ENCODE measurements at places on chromosomes 6 and 20.

DNA sequence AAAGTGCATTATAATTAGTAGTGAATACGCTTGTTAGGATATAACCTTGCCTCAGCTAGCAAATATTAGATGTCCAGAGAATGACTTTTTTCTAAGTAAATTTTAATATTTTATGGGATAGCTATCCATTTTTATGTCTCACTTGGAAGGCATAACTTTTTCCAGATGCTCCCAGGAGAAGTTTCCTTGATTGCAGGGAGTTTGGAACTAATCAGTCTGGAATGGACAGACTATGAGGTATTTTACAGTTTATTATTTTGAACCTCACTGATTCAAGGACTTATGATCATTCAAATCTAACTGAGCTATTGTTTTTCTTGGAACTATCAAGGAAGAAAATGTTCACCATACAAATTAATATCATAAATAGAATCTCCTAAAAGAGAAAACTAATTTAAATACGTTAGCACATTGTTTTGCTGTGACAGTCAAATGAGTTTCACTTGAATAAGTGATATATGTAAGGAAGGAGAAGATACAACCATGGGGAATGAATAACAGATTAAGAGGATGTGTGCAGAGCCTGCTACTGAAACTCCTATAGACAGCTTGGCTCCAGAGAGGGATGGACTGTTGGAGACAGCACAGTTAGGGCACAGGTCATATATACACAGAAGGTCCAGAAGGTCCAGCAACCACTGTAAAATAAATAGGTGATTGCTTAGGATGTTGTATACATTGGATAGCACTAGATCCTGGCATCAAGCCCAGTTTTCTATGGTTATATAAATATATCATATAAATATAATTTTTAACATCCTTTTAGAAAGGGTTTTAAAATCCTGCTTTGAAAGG lies 20.6 kb upstream of the LCA5 start:
- H3K4me1 ChIP-seq, result no peaks in the 10 kb centered on the region
- H3K4me3 ChIP-seq, result no peak overlapping the region
- no peaks in the 10 kb centered on the region for H3K27me3 ChIP-seq
- DNase-seq, result no peak
- no peak overlapping the region for H3K27ac ChIP-seq
- no peaks in the 10 kb centered on the region for H3K36me3 ChIP-seq

DNA sequence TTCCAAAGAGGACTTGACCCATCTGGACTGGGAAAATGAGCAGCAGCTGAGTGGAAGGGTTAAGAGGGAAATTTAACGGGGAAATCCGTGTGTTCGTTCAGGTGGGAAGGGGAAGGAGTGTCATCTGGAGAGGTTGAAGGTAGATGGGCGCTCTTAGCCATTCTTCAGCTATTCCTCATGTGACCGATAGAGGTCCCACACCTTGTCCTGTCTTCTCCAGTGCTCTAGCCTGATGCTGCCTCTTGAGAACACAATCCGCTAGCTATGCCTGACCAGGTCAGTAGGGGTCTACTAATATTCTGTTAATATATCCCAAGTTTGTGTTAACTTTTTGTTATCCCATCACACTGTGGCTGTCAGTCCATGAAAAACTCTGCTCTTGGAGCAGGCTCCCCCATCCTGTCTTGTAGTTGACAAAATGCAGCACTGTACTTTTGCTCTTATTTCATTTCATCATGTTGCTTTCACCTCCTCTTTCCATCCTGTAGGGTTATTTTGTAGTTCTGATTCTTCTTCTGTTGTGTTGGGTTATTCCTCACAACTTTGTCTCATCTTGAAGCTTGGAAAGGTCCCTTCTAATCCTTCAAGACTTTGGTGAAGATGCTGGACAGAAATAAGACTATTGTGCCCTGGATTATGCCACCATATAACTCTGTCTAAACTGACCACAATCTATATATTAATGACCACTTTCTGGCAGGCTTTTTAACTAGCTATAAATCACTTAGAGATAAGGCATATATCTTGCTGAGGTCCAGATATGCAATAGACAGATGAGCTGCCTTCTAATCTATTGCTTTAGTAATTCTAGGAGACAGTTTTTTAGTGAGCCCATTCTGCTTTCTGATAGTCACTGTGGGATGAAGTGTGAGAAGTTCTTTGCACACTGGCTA lies 123.4 kb upstream of the SUPT3H start:
- no peaks in the 10 kb centered on the region for H3K27me3 ChIP-seq
- peaks cover 2% of the 10 kb centered on the region for H3K4me1 ChIP-seq
- no peak overlapping the region for H3K27ac ChIP-seq
- no peak overlapping the region for H3K4me3 ChIP-seq
- no peaks in the 10 kb centered on the region for H3K36me3 ChIP-seq

- H3K27me3 ChIP-seq, result no peaks in the 10 kb centered on the region
- H3K36me3 ChIP-seq, result no peaks in the 10 kb centered on the region
- H3K4me1 ChIP-seq, result no peaks in the 10 kb centered on the region
- H3K27ac ChIP-seq, result no peak overlapping the region
Observed at GRCh38 chr20:62195736-62196135, 12.9 kb downstream of the MTG2 start.

GRCh38 chr20:13765299-13765698 lies 19.4 kb downstream of the ESF1 start:
- H3K27ac ChIP-seq, result no peak overlapping the region
- no peak overlapping the region for H3K4me3 ChIP-seq
- no peaks in the 10 kb centered on the region for H3K4me1 ChIP-seq
- DNase-seq, result no peak
- H3K36me3 ChIP-seq, result peaks cover 34% of the 10 kb centered on the region
- H3K27me3 ChIP-seq, result peaks cover 1% of the 10 kb centered on the region

- H3K4me1 ChIP-seq, result no peaks in the 10 kb centered on the region
- no peaks in the 10 kb centered on the region for H3K36me3 ChIP-seq
- no peaks in the 10 kb centered on the region for H3K27me3 ChIP-seq
- no peak overlapping the region for H3K27ac ChIP-seq
Observed at GRCh38 chr6:80227545-80228105, 121.2 kb downstream of the BCKDHB start.

DNA sequence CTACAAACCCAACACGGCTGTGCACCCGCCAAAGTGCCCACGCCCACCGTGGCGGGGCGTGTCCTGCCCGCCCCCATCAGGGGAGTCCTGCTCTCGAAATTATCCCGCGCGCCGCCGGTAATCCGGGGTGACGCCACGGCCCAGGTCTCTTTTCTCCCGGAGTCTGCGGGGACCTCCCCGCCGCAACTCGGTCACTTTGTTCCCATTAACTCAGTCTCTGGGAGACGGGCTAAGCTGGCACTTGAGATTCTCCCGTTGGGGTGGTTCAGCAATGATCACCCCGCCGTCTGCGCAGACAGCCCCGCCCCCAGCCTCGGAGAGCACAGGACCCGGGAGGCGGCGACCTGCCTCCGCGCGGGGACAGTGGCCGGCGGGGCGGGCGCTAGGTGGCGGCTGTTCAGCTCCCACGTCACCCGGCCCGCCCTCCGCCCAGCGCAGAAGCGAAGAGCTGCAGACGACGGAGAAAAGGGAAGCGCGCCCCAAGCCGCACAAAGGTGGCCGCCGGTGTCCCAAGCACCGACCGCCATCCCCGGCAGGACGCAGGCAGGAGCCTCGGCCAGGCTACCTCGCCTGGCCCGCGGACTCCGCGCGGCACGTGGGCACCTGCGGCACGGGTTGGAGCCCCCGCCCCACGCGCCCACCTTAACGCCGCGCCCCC lies 31.5 kb downstream of the SF3B5 start:
- H3K27ac ChIP-seq, result no peak overlapping the region
- no peaks in the 10 kb centered on the region for H3K36me3 ChIP-seq
- peaks cover 10% of the 10 kb centered on the region for H3K4me1 ChIP-seq
- DNase-seq, result no peak
- peaks cover 26% of the 10 kb centered on the region for H3K27me3 ChIP-seq

- no peaks in the 10 kb centered on the region for H3K27me3 ChIP-seq
- no peak overlapping the region for H3K4me3 ChIP-seq
- no peaks in the 10 kb centered on the region for H3K36me3 ChIP-seq
- no peak for DNase-seq
- peaks cover 6% of the 10 kb centered on the region for H3K4me1 ChIP-seq
Observed at GRCh38 chr20:52923123-52923937, 48.8 kb upstream of the TSHZ2 start.

GRCh38 chr6:114428341-114428740 lies 85.5 kb upstream of the HS3ST5 start:
- DNase-seq, result no peak
- no peaks in the 10 kb centered on the region for H3K27me3 ChIP-seq
- H3K27ac ChIP-seq, result no peak overlapping the region
- H3K4me1 ChIP-seq, result peaks cover 10% of the 10 kb centered on the region
- peaks cover 7% of the 10 kb centered on the region for H3K36me3 ChIP-seq

DNA sequence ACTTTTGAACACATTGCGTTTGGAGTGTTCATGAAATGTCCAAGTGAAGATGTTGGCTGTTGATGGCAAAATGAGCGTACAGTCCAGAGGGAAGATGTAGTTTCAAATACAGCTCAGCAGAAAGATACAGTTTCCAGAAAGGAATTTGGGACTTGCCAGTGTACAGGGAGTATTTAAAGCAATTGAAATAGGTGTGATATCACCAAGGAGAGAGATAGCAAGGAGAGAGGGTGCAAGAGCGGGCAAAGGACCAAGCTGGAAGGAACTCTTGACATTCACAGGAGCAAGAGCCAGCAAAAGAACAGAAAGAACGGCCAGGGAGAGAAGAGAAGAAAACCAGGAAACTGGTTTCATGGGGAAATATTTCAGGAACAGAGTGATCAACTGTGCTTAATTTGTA lies 47.8 kb downstream of the CARMIL1 start:
- no peaks in the 10 kb centered on the region for H3K36me3 ChIP-seq
- no peak for DNase-seq
- no peak overlapping the region for H3K27ac ChIP-seq
- peaks cover 3% of the 10 kb centered on the region for H3K4me1 ChIP-seq

DNA sequence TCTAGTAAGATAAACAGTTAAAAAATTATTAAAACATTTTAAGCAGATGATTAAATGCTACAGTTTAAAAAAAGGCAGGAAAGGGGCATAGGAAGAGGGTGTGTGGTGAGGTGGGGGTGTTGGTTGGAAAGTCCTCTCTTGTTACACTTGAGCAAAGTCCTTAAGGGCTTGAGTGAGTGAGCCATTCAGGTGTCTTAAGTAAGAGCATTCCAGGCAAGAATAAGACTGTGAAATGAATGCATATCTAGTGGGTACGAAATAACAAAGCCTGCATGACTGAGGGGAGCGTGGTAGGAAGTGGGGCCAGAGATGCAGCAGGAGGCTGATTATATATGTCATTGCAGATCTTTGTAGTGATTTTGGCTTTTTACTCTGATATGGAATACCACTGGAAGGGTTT lies 5.1 kb downstream of the CDKAL1 start:
- no peak overlapping the region for H3K4me3 ChIP-seq
- H3K27me3 ChIP-seq, result no peaks in the 10 kb centered on the region
- 0 out of 2 replicates have a peak, but pooled peaks cover 3% of the 10 kb centered on the region for H3K36me3 ChIP-seq
- no peaks in the 10 kb centered on the region for H3K4me1 ChIP-seq

DNA sequence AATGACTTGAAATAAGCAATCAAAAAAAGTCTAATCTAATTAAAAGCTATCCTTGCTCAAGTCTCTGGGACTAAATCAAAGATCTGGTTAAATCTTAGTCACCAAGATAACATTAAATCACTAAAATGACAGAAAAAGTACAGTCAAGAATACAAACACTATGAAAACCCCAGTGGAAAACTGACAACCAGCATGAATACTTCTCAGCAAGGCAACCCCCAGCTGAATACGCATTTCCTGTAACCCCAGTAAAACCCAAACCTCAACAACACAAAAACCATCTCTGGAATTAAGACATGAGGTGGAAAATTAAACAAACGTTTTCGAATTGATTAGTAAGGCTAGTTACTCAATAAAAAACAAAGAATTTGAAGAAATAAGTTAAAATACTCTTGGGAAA lies 23.7 kb upstream of the ZC3H12D start:
- no peak for DNase-seq
- no peak overlapping the region for H3K4me3 ChIP-seq
- no peaks in the 10 kb centered on the region for H3K36me3 ChIP-seq
- no peaks in the 10 kb centered on the region for H3K4me1 ChIP-seq
- no peaks in the 10 kb centered on the region for H3K27me3 ChIP-seq

DNA sequence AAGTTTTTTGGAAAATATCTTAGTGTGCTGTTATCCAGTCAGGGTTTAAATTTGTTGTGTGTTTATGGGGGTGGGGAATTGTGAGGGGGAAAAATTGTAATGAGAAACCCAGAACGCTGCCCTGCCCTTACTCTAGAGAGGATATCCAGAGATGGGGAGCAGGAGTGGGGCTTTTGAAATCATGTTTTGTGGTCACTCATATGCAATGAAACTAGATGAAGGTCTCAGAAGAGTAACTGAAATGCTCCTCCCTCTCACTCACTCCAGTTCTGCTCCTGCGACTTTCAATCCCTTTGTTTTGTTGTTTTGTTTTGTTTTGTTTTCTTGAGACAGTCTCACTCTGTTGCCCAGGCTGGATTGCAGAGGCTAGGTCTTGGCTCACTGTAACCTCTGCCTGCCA lies 100.0 kb downstream of the CRYBG1 start:
- no peak overlapping the region for H3K4me3 ChIP-seq
- H3K36me3 ChIP-seq, result no peaks in the 10 kb centered on the region
- H3K27ac ChIP-seq, result no peak overlapping the region
- no peaks in the 10 kb centered on the region for H3K27me3 ChIP-seq

- no peaks in the 10 kb centered on the region for H3K4me1 ChIP-seq
- no peak overlapping the region for H3K27ac ChIP-seq
- H3K27me3 ChIP-seq, result no peaks in the 10 kb centered on the region
- no peak overlapping the region for H3K4me3 ChIP-seq
- DNase-seq, result no peak
Observed at GRCh38 chr20:31474097-31474436, 860 bp downstream of the DEFB124 start.

DNA sequence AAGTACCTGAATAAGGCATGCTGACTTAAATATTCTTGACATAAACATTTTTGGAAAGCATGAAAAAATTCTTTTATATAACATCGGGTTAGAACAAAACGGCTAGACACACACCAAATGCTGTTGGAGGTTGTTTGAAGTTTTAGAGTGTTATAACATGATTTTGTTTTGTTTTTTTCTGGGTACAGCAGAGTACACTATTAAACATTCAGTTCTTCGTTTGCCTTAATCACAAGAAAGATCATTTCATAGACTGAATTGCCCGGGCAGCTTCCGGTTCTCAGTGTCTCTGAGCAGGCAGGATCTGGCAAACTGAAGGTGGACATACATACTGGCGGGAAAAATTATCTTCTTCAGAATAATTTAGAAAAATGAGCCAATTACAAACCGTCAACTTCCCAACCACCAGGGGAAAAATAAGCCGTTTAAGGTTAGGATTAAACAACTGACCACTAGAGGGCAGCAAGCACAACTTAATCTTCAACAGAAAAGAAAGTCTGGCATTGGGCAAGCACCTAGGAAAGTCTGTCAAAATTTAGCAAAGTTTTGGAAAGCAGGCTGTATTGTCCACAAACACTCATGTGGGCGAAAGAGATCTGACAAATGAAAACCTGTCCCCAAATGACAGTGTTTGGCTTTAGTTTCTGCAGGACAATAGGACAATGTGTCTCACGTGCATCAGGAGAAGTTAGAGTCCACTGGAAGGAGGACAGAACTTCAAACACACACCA lies 15.0 kb downstream of the ZNF217 start:
- H3K4me3 ChIP-seq, result no peak overlapping the region
- no peak overlapping the region for H3K27ac ChIP-seq
- H3K36me3 ChIP-seq, result peaks cover 42% of the 10 kb centered on the region
- H3K4me1 ChIP-seq, result peaks cover 13% of the 10 kb centered on the region
- no peak for DNase-seq
